H1 (cell line): ENCODE measurements at places on chromosomes 4 and X.

- DNase-seq, result no peak
These were observed 15.0 kb upstream of the UNC5C start for GRCh38 chr4:95563638-95564337.

GRCh38 chr4:3168029-3168428 lies 80.9 kb upstream of the MSANTD1 start:
- DNase-seq, result no peak

GRCh38 chrX:39753293-39753996 lies 344.3 kb downstream of the BCOR start:
- no peak for DNase-seq

DNA sequence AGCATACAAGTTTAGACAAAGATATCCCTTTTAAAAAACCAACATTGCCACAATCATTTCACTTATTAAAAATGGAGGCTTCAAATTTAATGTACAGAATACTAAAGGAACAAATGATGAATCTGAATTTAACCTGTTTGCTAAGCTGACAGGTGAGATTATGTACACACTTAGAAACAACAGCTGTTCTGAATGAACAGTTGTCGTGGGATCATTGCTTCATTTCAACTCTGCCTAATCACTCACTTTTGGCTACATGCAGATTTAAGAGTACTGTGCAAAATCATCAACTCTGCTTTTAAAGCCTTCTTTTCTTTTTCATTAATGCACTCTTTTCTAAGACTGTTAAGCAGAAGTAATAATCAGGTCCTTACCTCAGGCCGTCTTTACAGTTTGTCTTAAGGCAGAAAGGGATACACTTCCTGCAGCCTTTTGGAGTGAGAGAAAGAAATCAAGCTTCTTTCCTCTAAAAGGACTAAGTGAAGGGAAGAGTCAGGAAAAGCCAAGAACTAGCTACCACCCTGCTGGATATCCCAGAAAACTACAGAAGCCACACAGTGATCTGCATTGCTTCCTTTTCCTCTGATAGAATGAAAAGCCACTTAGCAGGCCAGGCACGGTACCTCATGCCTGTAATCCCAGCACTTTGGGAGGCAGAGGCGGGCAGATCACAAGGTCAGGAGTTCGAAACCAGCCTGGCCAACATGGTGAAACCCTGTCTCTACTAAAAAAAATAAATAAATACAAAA lies 54.7 kb upstream of the NPNT start:
- no peak for DNase-seq

DNA sequence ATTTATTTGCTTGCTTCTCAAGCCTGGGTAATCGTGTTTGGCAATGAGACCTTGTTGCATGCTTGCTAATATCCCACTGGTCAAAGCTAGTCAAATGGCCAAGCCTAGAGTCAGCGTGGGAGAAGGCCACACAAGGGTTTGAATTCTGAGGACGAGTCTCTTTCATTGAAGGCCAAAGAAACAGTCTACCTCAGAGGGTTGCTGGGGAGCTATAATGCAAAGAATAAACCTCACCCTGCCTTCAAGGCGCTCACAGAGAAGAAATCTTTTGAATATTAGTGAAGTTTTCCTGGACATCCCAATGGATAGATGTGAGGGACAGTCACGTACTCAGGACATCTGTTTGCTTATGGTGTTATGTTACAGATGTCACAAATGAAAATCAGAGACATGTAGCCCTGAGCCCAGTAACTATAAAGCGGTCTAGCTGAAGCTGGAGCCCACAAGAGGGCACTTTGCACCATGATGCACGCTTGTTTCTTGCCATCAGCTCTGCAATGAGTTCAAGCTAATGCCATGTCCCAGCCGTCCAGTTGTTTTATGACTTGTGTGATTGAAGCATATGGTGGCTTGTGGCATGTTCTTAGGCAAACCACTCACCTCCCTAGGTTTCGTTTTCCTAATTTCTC lies 1.1 kb upstream of the TLR3 start:
- peak; percentile 10 for DNase-seq

DNA sequence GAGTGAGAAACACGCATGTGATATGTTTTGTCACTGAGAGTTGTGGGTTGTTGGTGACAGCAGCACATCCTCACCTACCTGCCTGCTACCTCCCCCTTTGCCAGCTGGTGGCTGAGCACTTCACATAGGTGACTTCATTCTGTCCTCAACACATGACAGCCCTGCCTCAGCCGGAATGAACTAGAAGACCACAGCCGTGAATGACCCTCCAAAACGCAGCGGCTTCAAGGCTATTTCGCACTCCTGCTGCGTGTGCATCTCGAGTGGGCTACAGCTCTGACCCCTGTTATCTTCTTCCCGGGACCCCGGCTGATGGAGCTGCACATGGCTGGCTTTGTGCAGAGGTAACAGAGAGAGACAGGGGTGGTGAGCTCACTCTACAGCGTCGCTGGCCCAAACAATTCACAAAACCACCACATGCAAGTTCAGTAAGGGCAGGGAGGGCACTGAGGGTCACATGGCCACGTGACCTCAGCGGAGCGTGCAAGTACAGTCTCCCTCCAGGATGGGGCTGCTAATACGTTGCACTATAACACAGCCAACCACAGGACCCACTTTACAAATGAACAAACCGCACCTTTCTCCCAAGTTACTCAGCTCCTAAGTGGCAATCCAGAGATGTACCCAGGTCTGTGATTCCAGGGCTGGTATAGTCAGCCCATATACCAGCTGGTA lies 6.3 kb upstream of the PPP2R2C start:
- DNase-seq, result peak; percentile 29

DNA sequence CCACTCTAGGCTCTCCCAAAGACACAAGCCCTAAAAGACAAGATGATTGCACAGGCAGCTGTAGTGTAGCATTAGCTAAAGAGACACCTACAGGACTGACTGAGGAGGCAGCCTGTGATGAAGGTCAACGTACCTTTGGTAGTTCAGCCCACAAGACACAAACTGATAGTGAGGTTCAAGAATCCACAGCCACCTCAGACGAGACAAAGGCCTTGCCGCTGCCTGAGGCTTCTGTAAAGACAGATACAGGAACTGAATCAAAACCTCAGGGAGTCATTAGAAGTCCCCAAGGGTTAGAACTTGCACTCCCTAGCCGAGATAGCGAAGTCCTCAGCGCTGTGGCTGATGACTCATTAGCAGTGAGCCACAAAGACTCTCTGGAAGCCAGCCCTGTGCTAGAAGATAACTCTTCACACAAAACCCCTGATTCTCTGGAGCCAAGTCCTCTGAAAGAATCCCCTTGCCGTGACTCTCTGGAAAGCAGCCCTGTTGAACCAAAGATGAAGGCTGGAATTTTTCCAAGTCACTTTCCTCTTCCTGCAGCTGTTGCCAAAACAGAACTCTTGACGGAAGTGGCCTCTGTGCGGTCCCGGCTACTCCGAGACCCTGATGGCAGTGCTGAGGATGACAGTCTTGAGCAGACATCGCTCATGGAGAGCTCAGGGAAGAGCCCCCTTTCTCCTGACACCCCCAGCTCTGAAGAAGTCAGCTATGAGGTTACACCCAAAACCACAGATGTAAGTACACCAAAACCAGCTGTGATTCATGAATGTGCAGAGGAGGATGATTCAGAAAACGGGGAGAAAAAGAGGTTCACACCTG lies 306.3 kb downstream of the ANK2 start:
- DNase-seq, result no peak

DNA sequence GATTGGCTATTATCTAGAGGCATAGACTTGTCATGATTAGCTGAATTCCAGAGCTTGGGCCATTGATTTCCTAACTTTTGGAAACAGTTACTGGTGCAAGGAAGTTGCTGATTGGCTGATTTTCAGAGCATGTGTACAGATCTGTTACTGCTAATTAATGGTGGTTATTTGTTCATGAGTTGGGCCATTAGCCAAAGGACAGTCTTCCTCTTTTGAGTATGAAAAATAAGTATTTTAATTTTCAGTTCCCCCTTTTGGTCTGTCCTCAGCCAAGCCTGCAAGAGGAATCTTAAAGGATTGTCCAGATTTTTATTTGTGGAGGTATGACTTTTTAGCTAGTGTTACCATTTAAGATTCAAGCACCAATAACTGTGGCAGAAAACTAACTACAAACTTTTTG lies 7.0 kb upstream of the DSPP start:
- no peak for DNase-seq

GRCh38 chr4:52641854-52642563 lies 17.1 kb downstream of the USP46 start:
- DNase-seq, result no peak

- no peak for DNase-seq
These were observed 51.9 kb upstream of the LAS1L start for GRCh38 chrX:65586491-65586890.

GRCh38 chr4:46249516-46249915 lies 125.7 kb upstream of the GABRG1 start:
- no peak for DNase-seq

GRCh38 chrX:118355225-118355920 lies 9.5 kb downstream of the WDR44 start:
- no peak for DNase-seq
